Activated CD8-positive, alpha-beta memory T cell treated with anti-CD3 and anti-CD28 coated beads, Interleukin-2, amount 50 U/mL, for 4 hours (primary cell): ENCODE measurements at places on chromosomes 5 and 9.

- DNase-seq = no peak
Measured at GRCh38 chr5:105034401-105034763, 1471.8 kb upstream of the NUDT12 start.

DNA sequence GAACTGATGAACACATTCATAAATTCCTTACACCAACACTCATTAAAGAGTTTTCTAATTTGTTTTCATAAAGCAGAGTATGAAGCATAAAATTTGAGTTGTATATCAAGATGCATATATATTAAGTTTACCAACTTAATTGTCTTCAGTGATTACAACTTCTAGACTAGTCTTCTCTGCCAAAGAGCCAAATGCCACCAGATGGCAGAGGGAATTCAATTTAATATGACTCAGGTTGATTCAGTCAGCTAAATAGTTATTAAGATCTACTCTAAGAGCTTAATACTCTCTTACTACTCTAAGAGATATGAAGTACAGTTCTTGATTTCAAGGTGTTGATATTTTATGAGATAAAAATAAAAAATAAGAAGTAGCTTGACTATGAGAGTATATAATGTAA lies 53.4 kb downstream of the CDH10 start:
- DNase-seq = no peak

- DNase-seq = no peak
Measured at GRCh38 chr5:131997727-131998117, 13.7 kb downstream of the ACSL6 start.

- no peak for DNase-seq
Measured at GRCh38 chr5:35863159-35863558, 6.5 kb downstream of the IL7R start.

DNA sequence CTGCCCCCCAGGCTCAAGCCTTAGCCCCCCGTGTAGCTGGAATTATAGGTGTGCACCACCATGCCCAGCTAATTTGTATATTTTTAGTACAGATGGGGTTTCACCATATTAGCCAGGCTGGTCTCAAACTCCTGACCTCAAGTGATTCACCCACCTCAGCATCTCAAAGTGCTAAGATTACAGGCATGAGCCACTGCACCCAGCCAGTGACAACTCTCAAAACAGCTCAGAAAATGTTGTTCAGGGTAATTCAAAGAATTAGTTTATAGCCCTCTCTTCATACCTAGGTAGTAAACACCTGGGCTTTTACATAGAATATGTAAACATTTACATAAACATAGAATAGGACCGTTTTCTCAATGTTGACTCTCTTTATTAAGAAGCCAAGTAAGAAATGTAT lies 168.7 kb downstream of the ENC1 start:
- no peak for DNase-seq

GRCh38 chr9:70484232-70485130 lies 70.0 kb upstream of the KLF9 start:
- DNase-seq = no peak

DNA sequence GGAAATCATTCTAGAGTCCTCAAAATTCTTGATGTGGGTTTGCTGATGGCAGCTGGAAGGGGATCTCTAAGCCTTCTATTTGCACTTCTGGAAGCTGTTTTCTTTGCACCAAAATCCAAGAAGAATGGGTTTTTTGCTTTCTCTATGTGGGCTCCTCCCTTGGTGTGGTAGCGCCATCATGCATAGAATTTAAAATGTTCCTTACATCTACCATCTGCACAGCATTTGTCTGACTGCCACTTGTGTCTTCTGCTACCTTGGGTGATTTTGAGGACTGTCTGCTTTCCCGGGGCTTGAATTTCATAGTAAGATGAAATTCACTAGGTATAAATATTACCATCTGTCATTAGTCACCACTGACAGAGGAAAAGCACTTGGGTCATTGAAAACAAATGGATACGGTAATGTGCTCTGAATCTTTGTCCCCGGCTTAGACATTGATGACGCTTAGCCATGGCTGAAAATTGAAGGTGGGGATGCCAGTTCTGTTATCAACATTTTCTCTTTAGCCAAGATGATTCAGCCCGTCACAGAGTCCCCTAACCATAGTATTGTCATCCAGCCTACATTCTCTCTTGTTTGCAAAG lies 30.0 kb downstream of the SNX30 start:
- DNase-seq = no peak

DNA sequence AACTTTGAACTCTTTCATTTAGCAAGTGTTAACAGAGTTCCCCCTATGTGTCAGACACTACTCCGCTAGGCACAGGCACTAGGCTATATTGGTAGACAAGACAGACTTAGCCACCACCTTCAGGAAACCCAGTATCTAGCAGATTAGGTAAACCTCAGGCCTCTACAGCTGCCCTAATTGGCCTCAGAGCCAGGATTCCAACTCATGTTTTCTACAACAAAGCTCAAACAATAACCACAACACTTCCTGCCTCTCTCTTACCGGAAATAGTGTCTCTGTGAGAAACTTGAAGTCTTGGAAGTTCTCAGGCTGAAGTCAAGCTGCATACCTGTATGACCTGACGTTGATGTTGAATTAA lies 116.6 kb upstream of the SLC44A1 start:
- DNase-seq = peak; percentile 28

DNA sequence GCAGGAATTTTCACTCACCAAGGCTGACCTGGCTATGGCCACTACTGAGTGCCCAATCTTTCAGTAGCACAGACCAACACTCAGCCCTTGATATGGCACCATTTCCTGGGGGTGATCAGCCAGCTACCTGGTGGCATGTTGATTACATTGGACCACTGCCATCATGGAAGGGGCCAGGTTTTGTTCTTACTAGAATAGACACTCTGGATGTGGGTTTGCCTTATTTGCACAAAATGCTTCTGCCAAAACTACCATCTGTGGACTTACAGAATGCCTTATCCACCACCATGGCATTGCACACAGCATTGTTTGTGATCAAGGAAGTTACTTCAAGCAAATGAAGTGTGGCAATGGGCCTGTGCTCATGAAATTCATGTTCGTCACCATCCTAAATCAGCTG lies 69.7 kb upstream of the SH3GL2 start:
- no peak for DNase-seq
